Stimulated activated CD4-positive, alpha-beta T cell treated with anti-CD3 and anti-CD28 coated beads, Interleukin-4, amount 100 ng/mL, for 1 hour (primary cell): ENCODE measurements at places on chromosomes 5 and 9.

- no peak for DNase-seq
These were observed 1080.6 kb upstream of the CDH6 start for GRCh38 chr5:30112867-30113266.

GRCh38 chr9:132582786-132583583 lies 579 bp downstream of the BARHL1 start:
- DNase-seq, result no peak

DNA sequence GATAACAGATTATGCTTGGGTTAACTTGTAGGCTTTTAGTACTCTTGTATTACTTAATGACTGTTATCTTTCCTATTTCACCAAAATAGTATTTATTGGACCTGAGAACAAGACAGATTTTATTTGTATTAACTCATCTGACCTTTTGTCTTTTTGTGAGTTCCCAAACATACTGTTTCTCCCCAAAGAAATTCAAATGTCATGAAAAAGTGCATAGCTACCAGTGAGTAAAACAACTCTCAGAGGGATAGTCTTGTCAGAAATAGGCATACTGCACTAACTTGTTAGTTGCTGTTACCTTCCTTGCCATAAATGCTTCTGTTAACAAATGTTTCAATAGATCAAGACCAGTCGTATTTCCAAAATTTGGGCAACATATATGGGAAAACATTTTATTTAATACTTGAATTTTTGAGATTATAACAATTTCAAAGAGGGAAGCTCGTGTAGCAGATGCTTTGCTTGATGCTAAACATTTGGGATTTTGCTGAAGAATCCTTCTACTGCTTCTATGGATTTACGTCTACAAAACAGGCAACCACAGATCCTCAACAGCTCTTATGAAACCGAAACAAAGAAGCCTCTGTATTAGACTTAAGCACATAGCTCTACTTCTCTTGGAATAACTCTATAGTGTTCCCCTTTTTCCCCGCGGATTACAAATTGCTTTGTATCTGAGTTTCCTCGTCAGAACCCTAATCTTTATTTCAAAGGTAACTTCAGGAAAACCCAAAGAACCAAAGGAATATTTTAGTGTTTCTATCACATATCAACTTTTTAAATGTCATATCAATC lies 248.8 kb downstream of the MCTP1 start:
- DNase-seq, result no peak

DNA sequence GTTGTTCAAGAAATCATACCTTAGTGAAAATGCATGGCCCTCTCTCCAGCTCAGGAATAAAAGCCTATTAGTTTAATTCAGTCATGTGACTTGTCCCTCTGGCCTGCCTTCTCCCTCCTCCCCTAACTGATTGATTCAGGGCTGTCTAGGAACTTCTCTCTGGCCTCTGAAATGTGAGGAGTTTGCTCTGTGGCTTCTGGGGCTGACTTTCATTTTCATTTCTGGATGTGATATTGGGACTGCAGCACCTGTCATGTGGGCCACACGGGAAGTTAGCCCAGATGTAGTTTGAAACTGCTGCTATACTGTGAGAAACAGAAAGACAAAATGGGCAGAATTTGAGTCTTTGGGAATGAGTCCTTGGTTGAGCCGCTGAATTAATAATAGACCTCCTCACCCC lies 44.8 kb downstream of the PARP8 start:
- DNase-seq, result peak; percentile 27

- DNase-seq, result no peak
These were observed 95.5 kb upstream of the EQTN start for GRCh38 chr9:27392451-27392850.

DNA sequence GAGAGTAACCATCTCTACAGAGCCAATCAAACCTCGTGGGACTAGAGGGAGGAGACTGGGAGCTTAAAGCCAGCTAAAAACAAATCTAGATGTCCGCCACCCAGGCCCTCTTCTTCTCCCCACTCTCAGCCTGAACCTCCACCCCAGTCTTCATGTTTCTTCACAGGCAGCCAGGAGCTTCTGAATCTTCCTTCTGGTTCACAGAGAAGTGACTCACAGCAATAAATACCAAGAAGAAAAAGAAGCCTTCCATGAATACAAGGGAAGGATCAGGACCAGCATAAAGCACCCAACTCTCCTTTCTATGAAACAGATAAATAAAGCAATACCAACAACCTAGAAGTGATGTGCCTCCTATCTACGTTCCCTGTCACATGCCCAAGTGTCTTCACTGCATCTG lies 103.3 kb upstream of the SLIT3 start:
- no peak for DNase-seq

DNA sequence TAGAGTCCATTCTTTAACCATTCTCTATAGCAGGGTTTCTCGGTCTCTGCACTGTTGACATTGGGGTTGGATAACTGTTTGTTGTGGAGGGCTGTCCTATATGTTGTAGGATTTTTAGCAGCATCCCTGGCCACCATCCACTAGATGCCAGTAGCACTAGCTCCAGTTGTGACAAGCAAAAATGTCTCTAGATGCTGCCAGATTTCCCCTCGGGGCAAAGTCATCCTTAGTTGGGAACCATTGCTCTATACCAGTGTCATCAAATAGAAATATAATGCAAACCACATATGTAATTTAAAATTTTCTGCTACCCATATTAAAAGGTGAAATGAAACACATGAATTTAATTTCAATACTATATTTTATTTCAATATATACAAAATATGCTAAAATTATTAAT lies 2.9 kb downstream of the TTC23L start:
- no peak for DNase-seq

GRCh38 chr9:35954942-35955546 lies 2.9 kb downstream of the OR2S2 start:
- peak; percentile 17 for DNase-seq

DNA sequence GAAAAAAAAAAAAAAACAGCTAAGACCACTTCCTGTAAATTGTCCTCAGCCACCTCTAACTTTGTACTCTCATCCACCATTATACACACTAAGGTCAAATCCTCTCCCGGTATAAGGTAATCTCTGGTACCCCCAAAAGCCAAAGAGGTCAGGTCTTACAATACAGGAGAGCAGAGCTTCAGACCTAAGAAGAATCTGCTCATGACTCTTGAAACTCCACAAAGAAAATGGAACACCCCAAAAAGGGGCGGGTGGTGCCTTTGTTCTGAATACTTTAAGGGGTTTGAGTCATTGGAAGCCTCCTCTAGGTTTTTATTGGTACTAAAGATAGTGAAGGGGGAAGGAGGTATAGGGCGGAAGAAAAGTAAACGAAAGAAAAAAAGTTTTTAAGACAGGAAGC lies 69.8 kb downstream of the COL15A1 start:
- DNase-seq, result peak; percentile 22

DNA sequence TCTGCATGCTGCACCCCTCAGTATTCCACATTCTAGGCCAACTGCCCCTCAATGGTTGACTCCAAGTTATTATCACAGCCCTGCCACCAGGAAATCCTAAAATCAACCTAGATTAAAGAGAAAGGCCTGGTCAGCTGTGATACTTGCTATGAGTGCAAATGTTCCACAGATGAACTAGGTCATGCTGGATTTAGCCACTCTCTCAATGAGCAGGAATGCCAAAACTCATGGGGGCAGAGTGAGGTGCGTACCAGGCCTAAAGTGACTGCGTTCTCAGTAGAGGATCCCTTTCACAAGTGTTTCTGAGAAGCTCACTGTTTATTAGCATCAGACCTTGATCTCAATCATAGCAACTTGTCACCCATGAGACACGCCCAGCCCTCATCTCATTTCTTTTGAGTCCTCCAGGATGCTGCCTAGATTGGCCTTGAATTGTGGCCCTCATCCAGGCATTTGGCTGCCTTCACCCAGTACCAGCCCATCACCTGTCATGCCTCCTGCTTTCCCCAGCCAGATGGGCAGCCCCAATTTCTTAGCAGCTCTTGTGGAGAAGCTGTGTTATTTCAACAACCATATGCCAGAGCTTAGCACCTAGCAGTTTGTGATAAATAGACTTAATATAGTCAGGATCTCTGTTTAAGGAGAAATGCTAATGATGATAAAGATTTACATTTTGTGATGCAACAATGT lies 383.9 kb downstream of the CTNND2 start:
- DNase-seq, result no peak

DNA sequence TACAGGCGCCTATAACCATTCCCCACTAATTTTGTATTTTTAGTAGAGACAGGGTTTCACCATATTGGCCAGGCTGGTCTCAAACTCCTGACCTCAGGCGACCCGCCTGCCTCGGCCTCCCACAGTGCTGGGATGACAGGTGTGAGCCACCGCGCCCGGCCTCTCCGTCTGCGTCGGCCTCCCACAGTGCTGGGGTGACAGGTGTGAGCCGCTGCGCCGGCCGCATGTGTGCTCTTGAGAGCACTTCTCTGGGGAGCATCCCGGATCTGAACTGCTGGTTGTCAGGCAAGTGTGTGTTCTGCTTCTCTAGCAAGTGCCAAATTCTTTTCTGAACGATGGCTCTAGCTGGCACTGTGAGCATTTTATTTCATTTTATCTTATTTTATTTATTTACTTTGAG lies 3.7 kb upstream of the ENTPD2 start:
- no peak for DNase-seq

- no peak for DNase-seq
These were observed 13.0 kb upstream of the RIMOC1 start for GRCh38 chr5:41891066-41891707.

- no peak for DNase-seq
These were observed 24.4 kb downstream of the ANKRD33B start for GRCh38 chr5:10588109-10588775.

- DNase-seq, result no peak
These were observed 221.9 kb downstream of the GABRG2 start for GRCh38 chr5:162289489-162289888.

DNA sequence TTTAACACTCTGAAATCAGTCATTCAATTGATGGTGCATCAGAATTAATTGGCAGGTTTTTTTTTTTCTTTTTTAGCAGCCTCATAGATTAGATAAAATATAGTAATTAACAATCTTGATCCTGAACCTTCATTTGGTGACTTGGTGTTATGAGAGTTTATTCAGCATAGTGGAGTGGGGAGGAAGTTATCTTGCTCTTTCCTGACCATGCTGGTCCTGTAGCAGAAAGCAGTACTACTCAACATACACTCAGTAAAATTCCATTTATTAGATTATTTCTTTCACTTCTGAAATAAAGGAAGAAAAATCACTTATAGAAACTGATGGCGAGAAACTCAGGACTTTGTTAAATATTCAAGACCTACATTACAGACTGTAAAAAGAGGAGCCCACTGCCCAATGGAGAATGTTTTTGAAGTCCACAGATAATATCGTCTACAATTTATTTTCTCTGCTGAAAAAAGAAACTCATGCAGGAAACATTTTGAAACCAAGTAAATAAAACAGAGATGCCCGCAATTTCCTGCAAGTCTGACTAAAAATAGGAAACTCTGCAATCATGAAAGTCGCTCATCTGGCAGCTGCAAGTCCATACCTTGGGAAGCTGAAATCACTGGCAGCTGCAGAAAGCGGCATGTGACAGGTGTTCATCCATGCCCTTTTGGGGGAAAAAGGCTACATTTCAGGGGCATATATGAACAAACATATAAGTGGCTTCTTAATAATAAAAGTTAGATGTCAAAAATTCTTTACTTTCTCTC lies 233.2 kb upstream of the RFX3 start:
- no peak for DNase-seq

DNA sequence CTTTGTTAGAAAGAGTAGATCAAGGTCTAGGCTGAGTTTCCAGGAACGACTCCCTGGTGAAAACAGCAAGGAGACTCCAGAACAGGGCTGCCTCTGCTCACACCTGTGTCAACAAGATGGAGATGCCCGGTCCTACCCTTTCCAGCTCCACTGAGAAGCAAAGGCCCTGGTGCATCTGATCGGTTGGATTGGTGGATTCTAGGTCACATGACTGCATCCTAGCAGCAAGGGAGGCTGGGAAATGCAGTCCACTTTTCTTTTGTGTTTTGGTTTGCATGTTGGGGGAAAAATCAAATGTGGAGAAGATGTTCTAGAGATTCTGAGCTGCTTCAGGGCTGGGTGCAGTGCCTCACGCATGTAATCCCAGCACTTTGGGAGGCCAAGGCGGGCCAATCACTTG lies 82.0 kb upstream of the TRIO start:
- no peak for DNase-seq

DNA sequence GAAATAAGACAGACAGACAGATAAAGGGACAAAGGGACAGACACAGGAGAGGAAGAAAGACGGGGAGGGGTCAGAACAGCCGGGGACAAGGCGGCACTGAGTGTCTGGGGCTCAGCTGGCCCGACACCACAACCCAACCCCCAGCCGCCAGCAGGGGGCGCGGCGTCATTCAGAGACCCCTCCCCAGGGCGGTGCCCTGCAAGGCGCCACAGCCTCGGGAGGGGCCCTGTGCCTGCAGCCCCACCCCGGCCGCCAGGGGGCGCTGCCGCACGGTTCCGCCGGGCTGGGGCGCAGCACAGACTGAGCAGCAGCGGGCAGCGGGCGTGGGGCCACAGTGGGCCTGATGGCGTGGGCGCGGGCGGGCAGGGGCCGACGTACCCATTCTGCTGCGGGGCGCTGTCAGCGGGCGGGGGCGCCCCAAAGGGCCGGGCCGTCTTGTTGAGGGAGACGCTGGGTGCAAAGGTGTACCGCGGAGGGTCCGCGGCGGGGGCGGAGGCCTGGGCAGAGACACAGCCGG lies 5.9 kb downstream of the PDLIM7 start:
- DNase-seq, result peak; percentile 26

DNA sequence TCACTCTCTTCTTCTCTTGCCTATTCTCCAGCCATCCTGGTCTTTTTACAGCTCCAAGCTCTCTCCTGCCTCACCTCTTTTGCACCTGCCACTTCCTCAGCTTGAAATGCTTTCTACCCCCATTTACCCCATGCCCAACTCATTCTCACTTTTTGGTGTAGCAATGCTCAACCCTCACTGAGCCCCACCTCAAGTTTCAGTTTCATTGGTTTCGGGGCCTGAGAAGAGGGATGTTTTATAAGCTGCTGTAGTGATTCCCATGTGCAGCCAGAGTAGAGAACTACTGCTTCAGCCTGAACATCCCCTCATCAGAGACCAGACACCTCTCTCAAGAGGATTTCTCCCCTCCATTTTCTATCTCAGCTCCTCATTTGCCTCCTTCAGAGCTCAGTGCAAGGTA lies 45.2 kb upstream of the FYB1 start:
- no peak for DNase-seq

GRCh38 chr5:146540414-146540813 lies 24.4 kb upstream of the GPR151 start:
- DNase-seq, result no peak

- DNase-seq, result no peak
These were observed 79.4 kb downstream of the ZNF366 start for GRCh38 chr5:72427488-72428437.
